ENCODE measurements at places on chromosomes 5 and 9.

- no peak for DNase-seq
These were observed 59.6 kb upstream of the ZNF608 start for GRCh38 chr5:124806026-124806372.

- no peak for DNase-seq
These were observed 127.9 kb upstream of the PTGER4 start for GRCh38 chr5:40551496-40552491.

DNA sequence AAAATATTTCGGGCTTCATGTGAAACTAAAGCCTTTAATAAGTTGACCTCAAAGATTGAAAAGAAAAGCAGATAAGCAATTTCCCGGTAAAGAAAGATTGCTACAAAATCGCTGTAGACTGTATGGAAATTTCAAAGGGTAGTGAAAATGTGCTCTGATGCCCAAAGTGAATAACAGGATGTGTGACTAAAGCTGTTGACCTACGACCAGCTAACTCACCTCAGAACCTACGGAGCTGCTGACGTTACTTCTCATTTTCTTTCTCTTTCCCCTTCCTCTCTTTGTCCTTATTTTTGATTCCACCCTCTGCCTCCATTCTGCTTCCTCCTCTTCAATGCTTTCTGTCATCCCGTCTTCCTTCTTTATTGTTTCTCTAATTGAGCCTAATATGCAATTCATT, 103.2 kb downstream of the PDE4D start:
- DNase-seq = no peak

- DNase-seq = no peak
These were observed 19.7 kb upstream of the CSF1R start for GRCh38 chr5:150105928-150106615.

- DNase-seq = no peak
These were observed 57.3 kb downstream of the ARSB start for GRCh38 chr5:78927657-78928282.

DNA sequence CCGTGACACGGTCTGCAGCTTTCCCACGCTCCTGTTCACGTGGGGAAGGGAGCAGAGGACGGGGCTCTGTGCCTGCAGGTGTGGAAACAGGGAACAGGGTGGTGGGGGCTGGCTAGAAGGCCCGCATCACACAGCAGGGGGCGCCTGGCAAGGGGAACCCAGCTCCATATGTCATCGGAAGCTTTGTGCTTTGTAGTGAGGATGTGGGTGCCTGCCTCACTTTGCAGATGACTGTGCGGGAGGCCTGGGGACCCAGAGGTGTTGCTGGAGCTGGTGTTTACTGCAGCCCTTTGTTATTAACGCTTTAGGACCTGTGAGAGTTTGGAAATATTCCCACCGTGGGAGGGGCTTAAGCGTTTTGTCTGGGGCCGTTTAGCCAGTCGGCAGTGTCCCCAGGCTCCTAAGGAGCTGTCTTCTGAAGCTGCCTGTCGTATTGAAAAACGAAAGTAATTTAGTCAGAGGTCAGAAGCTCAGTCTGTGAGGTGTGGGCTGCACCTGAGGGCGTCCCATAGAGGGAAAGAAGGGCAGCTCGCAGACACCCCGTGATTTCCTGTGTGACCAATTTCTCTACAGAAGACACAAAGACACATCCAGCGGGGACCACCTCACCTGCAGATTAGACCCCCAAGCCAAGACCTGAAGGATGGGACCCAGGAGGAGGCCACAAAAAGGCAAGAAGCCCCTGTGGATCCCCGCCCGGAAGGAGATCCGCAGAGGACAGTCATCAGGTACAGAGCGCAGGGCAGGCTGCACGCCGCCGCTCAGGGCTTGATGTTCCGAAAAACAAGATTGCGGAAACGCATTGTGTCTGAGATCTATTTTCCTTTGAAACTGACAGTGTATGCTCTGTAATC, 9.1 kb downstream of the MAN1B1 start:
- DNase-seq = peak; percentile 88

GRCh38 chr9:112997236-112997941, 14.6 kb downstream of the ZNF883 start:
- DNase-seq = no peak

DNA sequence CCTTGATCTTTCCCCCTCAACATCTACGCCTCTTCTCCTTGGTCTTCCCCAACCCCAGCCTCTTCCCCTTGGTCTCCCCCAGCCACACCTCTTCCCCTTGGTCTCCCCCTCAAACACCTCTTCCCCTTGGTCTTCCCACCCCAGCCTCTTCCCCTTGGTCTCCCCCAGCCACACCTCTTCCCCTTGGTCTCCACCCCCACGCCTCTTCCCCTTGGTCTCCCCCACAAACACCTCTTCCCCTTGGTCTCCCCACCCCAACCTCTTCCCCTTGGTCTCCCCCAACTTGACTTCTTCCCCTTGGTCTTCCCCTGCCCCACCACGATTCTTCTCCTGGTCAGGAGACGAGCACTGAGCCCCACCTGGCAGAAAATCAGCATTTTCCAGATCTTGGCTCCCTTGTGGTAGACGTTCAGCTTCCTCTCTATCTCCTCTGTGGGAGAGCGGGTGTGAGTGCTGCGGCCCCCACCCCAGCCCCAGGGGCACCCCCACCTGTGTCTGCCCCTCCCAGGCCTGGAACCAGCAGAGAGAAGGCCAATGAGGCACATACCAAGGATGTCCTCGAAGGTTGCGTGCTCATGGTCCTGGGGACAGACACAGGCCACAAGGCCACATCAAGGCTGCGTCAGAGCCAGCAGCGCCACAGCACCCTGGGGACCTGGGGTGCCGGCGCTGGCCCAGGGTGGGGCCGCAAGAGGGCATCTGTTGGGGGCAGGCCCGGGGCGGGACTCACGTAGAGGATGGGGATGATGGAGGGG, 7.0 kb downstream of the NSMF start:
- DNase-seq = no peak

DNA sequence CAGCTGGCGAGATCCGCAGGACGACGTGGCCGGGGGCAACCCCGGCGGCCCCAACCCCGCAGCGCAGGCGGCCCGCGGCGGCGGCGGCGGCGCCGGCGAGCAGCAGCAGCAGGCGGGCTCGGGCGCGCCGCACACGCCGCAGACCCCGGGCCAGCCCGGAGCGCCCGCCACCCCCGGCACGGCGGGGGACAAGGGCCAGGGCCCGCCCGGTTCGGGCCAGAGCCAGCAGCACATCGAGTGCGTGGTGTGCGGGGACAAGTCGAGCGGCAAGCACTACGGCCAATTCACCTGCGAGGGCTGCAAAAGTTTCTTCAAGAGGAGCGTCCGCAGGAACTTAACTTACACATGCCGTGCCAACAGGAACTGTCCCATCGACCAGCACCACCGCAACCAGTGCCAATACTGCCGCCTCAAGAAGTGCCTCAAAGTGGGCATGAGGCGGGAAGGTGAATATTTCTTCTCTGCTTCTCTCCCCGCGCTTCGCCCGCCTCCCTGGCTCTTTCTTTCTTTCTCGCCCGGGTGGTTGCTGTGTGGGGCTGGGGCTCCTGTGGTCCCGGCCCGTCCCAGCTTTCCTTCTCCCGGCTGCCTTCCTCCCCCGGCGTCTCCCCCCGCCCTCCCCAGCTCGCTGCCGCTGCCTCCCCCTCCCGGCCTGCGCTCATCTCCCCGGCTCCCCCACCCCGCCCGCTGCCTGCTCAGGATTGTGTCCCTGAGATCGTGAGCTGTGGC, 2.2 kb downstream of the NR2F1 start:
- no peak for DNase-seq

Measured in activated gamma-delta T cell treated with Interleukin-2 at 50 U/mL for 16 hours (primary cell).